NCI-H748 treated with DMSO at 0.1 percent for 48 hours (cell line): ENCODE measurements at places on chromosomes 11 and 22.

DNA sequence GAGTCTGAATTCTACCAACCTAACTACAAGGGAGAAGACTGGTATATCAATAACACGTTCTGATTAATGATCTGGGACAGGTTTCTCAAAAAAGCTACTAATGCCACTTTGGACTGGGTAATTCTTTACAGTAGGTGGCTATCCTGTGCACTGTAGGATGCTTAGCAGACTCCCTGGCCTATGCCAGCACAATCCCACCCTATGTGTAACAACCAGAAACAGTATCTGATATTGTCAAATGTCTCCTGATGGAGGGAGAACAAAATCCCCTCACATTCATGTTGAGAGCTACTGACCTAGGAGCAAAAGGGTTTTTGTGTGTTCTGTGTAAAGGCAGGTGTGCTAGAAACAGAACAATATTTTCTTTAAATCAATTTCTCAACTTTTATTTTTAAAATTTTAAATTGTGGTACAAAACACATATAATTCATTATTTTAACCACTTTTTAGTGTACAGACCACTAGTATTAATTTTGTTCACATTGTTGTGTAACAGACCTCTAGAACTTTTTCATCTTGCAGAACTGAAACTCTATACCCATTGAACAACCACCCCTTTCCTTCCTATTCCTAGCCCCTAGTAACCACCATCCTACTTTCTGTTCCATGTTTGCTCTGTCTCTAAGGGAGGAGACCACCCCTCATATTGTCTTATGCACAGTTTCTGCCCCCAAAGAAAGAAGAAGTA is 2.1 kb upstream of the MS4A6A start:
- no peak for DNase-seq

- DNase-seq: no peak
These were observed 161.7 kb downstream of the ATG16L2 start for GRCh38 chr11:72975778-72976521.

DNA sequence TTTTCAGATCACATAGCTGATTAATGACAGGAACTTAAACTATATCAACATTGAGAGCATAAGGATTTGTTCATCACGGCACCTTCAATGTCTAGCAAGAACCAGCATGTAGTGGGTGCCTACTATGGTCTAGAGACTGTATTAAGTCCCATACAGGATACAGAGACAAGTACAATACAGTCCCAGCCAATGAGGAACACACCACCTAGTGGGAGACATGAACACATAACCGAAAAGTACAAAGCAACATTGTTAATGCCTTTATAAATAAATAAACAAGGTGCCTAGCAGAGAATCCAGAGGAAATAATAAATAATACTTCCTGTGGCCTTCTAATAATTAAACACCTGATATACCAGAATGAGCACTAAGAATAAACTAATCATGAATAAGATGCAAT is 87.7 kb upstream of the OPCML start:
- peak; percentile 34 for DNase-seq

DNA sequence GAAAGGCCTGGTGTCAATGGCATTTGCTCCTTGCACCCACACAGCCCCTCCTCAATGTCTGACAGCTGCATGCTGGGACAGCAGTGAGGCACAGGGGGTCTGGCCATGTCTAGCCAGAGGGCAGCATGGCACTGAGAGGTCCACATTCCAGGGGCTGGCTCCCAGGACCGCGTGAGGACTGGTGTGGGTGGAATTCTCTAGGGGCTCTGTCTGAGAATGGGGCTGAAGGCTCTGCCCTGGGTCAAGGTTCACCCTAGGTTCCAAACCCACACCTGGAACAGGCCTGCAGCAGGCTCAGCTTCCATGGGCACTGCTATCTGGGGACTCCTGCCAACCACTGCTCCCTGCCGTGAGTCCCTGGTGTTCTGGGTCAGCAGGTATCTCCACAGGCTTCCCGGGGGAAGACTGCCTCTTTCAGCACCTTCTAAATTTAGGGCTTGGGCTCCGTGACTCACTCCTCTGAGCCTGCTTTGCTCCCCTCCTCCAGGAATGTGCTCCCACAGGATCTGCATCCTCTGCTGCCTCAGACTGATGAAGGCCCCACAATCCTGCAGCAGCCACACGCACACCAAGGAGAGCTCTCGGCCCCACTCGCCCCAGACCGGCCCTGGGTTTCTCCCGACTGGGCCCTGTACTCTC is 4.2 kb downstream of the STARD10 start:
- no peak for DNase-seq

- no peak for DNase-seq
These were observed 12.6 kb upstream of the VSIG10L2 start for GRCh38 chr11:125933030-125933813.

GRCh38 chr11:11081776-11082175 is 223.9 kb upstream of the ZBED5 start:
- no peak for DNase-seq

GRCh38 chr11:74636630-74637184 is 44.3 kb downstream of the POLD3 start:
- DNase-seq: no peak

GRCh38 chr11:60887556-60887955 is 18.8 kb downstream of the PRPF19 start:
- peak; percentile 33 for DNase-seq

DNA sequence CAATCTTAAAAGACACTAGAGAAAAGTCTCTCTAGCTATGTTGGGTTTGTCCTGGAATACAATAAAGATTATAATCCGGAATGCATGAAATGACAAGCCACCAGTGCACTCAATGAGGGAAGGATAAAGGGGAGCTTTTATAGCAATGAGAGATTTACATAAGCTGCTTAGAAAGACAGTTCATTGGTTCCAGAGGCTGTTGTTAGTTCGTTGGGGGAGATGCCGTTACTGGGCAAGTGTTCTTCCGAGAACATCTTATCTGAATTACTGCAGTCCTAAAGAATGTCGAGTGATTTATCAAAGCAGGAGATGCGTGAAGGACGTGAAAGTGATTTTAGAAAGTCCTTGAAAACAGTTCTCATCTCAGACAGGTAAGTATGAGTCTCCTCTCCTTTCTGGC is 33.6 kb downstream of the SYN3 start:
- DNase-seq: no peak

GRCh38 chr11:80349997-80350396 is 909.2 kb upstream of the TENM4 start:
- DNase-seq: no peak

DNA sequence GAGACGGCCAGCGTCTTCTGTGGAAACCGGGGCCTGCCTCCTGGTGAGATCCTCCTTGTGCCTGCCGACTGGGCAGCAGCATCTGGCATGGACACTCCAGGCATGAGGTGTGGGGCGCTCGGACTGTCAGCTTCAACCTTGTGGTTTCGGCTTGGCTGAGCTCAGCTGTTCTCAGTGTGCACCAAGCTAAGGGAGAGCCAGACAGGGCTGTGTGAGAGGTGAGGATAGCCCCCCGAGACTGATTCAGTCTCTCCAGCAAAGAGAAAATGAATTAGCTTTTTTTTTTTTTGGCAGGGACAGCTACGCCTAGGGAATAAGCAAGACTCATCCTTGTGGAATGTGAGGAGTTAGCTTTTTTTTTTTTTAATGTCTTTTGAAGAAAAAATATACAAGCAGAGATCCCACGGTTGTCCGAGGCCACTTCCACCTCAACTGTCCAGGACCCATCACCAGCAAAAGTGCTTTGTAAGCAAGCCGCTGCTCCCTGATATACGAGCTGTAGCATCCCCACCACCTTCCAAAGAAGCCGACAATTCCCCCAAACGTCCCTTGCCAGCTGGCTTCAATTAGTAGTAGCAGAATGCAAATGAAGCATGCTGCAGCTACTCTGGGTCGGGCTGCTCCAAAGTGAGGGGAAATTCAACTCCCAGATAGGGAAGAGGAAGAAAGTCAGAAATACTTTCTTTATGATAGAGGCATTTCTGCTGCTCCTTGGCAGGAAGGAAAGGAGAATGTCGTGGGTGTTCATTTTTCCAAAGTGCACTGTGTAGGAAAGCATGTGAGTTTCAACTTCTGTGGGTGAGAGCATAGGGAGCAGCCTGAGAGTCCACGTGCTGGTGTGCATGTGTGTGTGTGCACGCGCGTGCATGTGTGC is 9.7 kb upstream of the THY1 start:
- no peak for DNase-seq

- DNase-seq: no peak
These were observed 20.2 kb downstream of the LMO1 start for GRCh38 chr11:8243458-8243857.
